ENCODE measurements at places on chromosomes 16 and 17.
A peak's percentile ranks its signal among the peaks of the same experiment; 100 is the strongest.

DNA sequence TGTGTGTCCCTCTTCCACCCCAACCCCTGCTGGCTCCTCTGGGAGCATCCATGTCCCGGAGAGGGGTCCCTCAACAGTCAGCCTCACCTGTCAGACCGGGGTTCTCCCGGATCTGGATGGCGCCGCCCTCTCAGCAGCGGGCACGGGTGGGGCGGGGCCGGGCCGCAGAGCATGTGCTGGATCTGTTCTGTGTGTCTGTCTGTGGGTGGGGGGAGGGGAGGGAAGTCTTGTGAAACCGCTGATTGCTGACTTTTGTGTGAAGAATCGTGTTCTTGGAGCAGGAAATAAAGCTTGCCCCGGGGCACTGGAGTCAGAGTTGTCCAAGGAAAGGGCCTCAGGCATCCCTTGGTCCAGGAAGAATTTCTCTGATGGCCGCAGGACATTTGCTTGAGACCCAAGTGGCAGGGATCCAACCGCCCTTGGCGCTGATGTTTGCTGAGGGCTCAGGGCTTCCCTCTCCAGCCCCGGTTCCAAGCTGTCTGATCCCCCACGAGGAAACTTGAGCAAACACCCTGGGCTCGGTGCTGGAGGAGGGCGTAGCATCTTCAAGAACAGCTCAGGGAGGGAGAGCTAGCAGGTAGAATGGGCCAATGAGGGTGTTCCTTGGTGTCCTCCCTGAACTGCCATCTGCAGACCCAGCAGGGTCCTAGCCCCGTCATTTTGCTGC, 4.5 kb downstream of the NXPH3 start:
- no peak for DNase-seq

DNA sequence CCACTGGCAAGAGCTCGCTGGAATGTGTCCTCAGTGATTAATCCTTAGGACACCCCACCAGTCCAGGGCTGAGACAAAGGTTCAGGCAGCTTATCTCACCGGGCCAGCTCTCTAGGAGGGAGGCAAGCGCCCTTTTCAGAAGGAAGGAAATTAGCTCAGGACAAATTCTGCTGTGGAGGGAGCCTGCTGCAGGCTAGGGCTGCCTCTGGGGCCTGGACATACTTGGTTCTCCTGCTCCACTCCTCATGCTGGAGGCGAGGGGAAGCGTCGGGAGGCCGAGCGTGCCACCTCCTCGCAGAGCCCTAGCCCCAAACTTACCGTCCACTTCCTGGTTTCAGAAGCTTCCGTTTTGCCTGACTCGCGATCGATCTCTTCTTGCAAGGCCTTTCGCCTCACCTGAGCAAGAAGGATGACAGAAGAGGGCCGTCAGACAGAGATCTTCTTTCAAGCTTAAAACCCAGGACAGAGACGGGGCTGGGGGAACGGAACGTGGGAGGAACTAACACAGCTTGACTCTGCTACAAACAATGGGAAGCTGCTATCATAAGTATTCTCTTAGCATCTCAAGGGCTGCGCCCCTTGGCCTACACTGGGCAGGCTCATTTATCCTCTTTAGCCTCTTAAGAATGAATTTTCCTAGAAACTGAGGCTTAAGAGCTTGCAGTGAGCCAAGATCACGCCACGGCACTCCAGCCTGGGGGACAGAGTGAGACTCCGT, 7.7 kb downstream of the KNOP1 start:
- DNase-seq, result no peak

DNA sequence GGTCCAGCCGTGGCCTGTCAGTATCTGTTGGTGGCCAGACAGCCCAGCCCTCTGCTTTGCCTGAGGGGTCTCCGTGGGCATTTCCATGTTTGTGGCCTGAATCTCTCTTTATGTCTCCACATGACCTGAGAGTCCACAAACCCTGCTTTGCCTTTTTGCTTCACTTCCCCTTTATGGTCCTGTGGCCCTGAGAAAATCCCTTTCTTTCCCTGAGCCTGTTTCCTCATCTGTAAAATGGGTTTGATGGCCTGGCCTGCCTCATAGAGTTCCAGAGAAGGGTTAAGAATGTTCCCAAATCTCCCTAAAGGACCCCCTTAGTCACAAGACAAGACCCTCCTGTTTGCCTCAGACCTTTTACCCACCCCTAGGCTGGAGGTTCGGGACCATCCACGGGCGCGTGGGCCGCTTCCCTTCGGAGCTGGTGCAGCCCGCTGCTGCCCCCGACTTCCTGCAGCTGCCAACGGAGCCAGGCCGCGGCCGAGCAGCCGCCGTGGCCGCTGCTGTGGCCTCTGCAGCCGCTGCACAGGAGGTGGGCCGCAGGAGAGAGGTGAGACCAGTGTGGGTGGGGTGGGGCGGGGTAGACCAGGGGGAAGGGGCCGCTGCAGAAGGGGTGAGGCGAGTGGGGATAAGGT, 26.2 kb upstream of the ALKBH5 start:
- no peak for DNase-seq

DNA sequence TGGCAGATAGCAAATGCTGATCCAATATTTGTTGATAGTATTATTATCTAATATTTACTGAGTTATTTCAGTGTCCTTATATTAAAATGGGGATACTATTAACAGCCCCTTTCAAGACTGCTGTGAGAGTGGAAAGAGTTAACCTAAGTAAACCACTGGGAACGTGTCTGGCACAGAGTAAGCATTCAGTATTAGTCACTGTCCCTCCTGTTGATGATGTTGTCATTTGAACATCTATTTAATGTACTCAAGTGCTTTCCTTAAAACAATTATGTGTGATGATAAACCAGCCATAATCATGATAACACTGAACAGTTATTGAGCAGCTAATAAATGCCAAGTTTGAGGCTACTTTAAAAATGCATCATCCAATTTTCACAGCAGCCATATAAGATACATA, 135.7 kb upstream of the XYLT1 start:
- no peak for DNase-seq

- DNase-seq, result no peak
Observed at GRCh38 chr16:24906199-24906808, 60.5 kb downstream of the SLC5A11 start.

DNA sequence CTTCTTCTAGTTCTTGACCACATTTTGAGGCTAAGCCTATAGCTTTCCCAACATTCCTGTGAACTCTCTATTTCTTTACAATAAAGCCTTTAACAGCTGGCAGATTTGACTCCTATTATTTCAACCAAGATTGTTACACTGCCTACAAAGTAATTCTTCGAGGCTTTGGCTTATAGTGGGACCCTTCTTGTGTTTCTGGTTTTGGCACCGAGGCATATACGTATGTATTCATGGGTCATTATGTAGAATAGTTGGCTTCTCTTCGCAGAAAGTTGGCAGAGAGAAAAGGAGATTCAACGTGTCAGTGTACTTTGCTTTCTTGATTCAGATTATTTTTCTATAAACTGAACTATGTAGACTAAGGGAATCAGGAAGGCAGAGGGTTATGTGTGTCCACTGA, 102.2 kb downstream of the ABCA8 start:
- DNase-seq, result no peak

DNA sequence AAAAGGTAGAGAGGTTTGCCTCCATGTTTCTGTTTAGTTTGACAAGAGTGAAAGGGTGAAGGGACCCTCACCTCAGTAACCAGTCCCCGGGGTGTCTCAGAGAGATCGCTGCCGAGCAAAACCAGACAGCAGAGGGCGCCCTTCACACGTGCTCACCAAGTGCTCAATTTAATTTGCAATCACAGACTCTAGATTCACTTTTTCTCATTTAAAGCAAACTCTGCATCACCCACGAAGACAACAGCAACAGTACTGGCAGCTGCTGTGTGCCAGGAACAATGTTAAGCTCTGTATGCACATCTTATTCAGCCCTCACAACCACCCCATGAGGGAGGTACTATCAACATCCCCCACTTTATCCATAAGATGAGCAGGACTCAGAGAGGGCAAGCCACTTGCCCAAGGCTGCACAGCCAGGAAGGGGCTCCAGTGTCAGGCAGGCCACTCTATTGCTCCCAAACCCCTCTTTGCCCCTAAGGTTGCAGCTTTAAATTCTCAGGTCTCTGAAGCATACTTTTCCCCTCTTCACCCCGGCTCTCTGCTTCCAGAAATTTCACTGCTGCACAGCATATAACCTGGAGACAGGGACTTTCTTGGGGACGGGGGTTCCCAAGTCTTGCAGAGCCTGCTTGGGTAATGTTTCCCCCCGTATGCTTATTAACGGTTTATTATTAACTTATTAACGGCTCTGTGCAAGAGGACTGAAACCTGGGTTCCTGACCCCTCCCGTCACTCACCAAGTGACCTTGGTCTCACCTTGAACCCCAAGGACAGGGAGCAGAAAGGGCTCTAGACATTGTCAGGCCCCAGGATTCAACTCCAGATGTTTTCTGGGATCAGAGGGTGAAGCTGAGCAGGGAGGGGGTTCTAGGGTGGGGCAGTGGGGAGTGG, 70.9 kb downstream of the CNGB1 start:
- peak; percentile 6 for DNase-seq

GRCh38 chr16:14658063-14658462, 25.3 kb downstream of the BFAR start:
- DNase-seq, result no peak

DNA sequence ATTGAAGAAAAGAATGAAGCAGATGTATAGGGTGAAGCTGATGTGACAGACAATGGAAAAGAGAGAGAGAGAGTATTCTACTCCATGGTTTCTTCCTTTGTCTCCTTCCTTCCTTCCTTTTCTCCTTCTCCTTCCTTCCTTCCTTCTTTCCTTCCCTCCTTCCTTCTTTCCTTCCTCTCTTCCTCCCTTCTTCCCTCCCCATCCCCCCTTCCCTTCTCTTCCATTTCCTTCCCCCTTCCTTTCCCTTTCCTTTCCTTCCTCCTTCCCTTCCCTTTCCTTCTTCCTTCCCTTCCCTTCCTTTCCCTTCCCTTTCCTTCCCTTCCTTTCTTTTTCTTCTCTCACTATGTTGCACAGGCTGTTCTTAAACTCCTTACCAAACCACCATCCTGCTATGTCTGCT, 55.7 kb upstream of the GPR139 start:
- DNase-seq, result no peak

DNA sequence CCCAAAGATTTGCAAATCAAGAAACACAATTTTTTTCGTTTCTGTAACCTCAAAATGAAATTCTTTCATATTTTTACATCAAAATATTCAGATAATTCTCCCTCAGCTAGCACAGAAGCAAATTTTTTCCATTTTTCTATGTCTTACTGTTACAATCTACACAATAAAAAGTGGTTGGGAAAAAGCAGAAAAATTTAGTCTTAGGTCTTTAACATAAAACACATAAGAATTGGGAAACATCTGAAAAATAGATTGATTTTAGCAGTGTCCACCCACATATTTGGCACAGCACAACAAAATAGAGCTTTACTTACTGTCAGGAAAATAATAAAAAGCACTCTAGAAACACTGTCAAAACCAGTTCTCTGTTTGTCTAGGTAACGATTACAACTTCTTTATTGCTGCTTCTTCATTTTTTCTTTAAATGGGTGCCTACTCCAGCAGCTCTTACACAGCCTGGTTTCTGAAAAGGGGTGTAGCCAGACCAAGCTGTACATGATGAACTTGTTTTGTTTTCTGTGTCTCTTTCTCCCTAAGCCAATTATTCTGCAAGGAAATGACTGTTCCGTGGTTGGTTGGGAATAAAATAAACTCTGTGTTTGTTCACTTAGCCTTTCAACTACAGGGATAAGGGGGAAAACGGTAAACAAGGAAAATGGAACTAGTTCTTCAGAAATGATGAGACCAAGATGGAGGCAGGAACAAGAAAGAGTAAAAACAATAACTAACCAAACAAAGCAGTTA, at the start of gene ABCA6:
ABCA6 (minus strand) TSS at position 465 of the 744 bp plus-strand sequence. CDS start 1,192 bp downstream, outside the sequence.
- no peak for DNase-seq

- DNase-seq, result no peak
Observed at GRCh38 chr17:66667491-66668030, 167.4 kb upstream of the CACNG5 start.

GRCh38 chr17:15237106-15237425, 28.1 kb downstream of the PMP22 start:
- DNase-seq, result no peak

GRCh38 chr16:79143026-79143425, 457.5 kb downstream of the MAF start:
- DNase-seq, result no peak

DNA sequence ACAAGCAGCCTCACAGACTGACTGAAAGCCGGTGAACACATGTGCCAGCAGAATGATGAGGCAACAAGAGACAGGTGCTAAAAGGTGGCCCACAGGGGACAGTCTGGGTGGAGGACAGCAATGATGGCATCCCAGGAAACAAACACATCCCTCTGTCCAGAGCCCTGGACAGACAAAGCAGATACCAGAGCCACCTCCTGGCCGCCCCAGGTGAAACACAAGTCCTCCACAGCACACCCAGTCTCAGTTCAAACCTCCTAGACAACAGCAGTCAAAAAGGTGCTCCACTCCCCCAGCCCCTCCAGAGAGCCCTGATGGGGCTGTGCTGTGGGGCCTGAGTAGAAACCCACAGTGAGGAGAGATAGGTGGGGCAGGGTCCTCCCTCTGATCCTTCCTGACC, 20.3 kb upstream of the CDH5 start:
- DNase-seq, result no peak

DNA sequence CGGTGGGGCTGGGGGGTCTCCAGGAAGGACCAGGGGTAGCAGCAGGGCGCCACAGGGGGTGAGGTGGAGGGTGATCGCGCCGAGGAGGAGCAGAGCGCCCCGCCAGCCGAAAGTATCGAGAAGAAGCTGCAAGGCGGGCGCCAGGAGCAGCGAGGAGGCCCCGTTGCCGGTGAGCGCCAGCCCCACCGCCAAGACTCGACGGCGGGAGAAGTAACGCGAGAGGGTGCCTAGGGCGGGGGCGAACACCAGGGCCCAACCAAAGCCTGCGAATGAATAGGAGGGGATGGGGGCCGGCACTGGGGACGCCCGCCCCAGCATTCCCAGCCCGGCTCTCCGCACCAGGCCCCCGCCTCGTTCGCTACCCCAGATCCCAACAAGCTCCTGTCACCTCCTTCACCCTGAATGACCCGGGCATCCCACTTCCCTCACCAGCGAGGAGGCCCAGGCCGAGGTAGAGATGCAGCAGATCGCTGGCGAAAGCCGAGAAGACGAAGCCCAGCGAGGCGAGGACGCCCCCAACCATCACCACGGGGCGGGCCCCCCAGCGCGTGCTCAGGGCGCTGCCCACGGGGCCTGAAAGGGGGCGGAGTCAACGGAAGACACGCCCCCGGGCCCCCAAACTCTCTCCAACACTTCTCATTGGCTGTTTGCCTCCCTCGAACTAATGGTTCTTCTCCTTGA, 1.3 kb downstream of the SLC16A11 start:
- DNase-seq, result no peak

- no peak for DNase-seq
Observed at GRCh38 chr16:23072084-23072599, 77.1 kb downstream of the USP31 start.

- no peak for DNase-seq
Observed at GRCh38 chr17:68341482-68341881, 50.2 kb downstream of the ARSG start.

GRCh38 chr16:49491771-49492761, 118.5 kb downstream of the C16orf78 start:
- DNase-seq, result no peak

DNA sequence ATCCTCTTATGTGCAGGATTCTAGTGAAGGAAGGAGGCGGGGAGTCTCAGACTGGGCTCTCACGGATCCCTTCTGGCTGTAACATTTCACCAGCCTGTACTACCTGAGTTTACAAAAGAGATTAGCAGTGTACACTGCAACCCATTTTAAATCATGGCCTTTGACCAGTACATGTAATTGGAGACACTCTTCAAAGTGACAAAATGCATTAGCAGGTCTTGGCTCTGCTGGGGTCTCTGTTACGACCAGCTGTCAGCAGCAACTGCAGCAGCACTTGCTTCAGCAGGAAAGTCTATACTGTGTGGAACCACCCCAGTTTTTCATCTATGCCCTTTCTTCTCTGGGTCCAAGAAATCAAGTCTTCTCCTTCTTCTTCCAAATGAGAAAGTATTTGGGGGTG, 322.8 kb upstream of the ASIC2 start:
- DNase-seq, result no peak
